ENCODE measurements at places on chromosomes 6 and 20. TPM values are rescaled to one million over a fixed set of nuclear protein-coding genes. Genes with fewer than 3 reads are reported as not detected.

The LY86 gene
- total RNA-seq = 4.5 TPM

GRCh38 chr20:2820084-2820895 lies 4.1 kb downstream of the TMEM239 start:
- no peaks in the 10 kb centered on the region for H3K27me3 ChIP-seq
- H3K27ac ChIP-seq = no peak overlapping the region
- peaks cover 9% of the 10 kb centered on the region for H3K4me1 ChIP-seq
- DNase-seq = no peak

DNA sequence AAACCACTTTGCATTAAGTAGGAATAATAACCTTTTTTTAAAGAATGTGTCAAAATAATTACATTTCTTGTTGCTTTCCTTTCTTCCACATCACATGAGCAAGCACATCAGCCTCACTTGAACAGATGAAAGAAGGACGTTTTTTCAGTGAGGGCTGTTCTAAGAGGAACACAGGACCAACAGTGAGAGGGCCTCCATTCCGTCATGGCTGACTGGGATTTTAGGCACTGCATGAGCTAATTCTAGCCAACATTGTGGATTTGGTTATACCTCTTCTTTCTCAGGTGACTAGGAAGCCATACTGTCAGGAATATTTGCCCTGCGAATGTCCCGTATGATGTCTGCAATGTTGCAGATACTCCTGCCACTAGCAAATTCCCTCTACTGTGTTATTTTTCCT lies 87.6 kb downstream of the LINC00237 start:
- H3K27me3 ChIP-seq = no peaks in the 10 kb centered on the region
- H3K36me3 ChIP-seq = no peaks in the 10 kb centered on the region
- H3K27ac ChIP-seq = no peak overlapping the region
- H3K4me3 ChIP-seq = no peak overlapping the region
- no peaks in the 10 kb centered on the region for H3K4me1 ChIP-seq
- DNase-seq = no peak

GRCh38 chr6:122381494-122382265 lies 17.8 kb upstream of the HSF2 start:
- no peaks in the 10 kb centered on the region for H3K36me3 ChIP-seq
- no peaks in the 10 kb centered on the region for H3K4me1 ChIP-seq
- H3K27me3 ChIP-seq = no peaks in the 10 kb centered on the region
- H3K27ac ChIP-seq = no peak overlapping the region
- no peak for DNase-seq

The VIP gene
- not detected for total RNA-seq
